ENCODE measurements at places on chromosomes 3 and 15.

- DNase-seq: no peak
Observed at GRCh38 chr3:171255236-171255806, 204.9 kb downstream of the TNIK start.

- no peak for DNase-seq
Observed at GRCh38 chr3:11238880-11239279, 33.3 kb upstream of the ATG7 start.

DNA sequence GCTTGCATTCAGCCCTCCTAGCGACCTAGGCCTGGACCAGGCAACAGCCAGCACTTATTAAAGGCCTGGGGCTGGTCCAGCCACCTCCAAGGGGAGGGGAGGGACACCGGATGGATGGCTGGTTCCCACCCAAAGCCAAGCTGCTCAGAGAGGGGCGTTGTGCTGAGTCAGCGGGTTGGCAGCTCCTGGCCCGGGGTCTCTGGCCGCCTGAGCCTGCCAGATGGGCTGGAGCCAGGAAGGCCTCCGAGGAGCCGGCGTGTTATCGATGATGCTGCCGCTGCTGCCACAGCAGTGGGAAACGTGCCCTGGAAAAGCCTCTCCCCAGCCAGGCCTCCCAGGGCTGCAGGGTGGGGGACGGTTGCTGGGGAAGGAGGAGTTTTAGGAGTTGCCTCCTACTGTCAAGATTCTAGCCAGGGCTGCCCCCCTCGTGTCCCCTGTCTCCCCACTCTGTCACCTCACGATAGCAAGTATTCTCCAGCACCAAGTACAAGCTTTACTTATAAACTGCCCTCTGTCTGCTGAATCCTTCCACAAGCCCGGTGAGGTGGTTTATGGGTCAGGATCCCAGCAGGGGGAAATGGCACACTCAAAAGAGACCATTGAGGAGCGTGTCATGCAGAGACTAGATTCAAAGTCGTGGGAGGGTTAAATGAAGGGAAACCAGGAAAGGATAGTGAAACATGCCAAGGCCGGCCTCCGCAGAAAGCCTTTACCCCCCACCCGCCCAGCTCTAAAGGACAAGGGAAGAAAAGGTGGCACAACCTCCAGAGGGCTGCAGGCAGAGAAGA lies 43.2 kb upstream of the TSEN2 start:
- no peak for DNase-seq

- DNase-seq: no peak
Observed at GRCh38 chr3:94904156-94904674, 841.4 kb downstream of the NSUN3 start.

DNA sequence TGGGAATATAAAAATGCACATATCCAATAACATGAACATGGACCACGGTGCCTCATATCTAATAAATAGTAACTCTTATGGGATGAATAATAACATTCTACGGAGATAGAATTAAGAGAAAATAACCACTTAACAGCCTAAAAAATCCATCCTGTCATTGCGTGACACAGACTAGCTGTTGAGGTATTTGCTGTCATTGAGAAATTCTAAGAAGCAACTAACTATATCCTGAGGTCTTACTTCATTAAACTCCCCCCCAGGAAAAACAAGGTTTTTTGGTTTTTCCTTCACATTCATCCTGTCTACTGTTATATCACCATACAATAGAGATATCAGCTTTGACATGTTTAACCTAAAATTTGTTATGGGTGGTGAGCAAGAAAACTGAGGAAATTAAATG lies 14.3 kb downstream of the CEP152 start:
- DNase-seq: no peak

GRCh38 chr15:56992725-56993124 lies 74.3 kb downstream of the TCF12 start:
- DNase-seq: no peak

- DNase-seq: no peak
Observed at GRCh38 chr3:45841420-45841756, 531 bp downstream of the LZTFL1 start.

GRCh38 chr3:13662238-13662847 lies 113.4 kb downstream of the FBLN2 start:
- no peak for DNase-seq

Measured in stimulated activated CD4-positive, alpha-beta T cell treated with anti-CD3 and anti-CD28 coated beads, Interleukin-1b, Interleukin-23, amount 100 ng/mL, for 1 hour (primary cell).